ENCODE measurements at places on chromosomes 12 and 14.
A peak's percentile ranks its signal among the peaks of the same experiment; 100 is the strongest.

DNA sequence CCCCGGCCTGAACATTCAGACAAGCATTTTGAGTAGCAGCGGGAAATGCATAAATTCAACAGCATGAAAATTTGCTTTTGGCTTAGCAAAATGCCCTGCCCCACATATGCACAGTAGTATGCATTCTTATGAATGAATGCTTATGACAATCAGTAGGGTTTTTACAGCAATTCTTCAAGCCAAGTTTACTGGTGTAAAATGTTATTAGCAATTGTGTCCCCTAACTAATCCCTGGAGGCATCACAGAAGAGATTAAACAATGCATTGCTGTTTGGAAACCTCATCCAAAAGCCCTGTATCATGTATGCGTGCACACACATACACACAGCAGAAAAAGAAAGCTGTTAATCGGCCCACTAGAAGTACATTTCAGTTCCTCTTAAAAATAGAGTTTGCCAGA, 406.5 kb downstream of the LRIG3 start:
- DNase-seq = no peak

GRCh38 chr12:130796985-130797686, 41.9 kb downstream of the STX2 start:
- no peak for DNase-seq

- no peak for DNase-seq
These were observed 2.2 kb upstream of the PXN start for GRCh38 chr12:120267736-120268135.

- DNase-seq = no peak
These were observed 58.8 kb downstream of the ADGRD1 start for GRCh38 chr12:131012279-131013069.

GRCh38 chr14:74980398-74980730, 22.4 kb upstream of the EIF2B2 start:
- DNase-seq = no peak

- no peak for DNase-seq
These were observed 14.0 kb downstream of the TMEM30B start for GRCh38 chr14:61266891-61267740.

DNA sequence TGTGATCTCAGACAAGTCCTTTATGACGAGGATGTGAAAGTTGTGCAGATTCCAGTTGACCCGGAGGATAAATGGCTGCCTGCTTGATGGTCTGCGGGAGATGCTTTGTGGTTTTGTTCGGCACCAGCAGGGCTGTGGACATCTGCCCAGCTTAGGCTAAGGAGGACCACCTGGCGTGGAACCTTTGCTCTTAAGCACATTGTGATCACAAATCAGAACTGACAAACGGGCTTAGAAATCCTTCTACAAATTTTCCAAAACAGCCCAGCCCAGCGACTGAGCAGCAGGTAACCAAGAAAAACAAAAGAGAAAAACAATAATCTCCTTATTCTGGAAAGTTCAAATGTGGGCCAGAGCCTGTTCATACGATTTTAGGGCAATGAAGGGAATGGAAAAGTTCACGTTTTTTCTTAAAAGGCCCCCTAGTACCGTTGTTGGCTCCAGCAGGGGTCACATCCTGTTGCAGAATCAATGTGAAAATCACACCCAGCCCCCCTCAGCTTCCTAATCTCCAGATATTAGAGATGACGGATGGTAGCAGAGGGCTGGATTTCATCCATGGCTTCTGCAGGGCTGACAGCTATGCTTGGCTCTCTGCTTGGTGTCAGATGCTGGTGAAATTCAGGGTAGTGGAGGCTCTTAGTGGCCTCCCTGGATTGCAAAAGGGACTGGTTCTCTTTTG, 81.1 kb upstream of the RFLNA start:
- no peak for DNase-seq

- no peak for DNase-seq
These were observed 53.4 kb downstream of the CYP46A1 start for GRCh38 chr14:99737451-99737951.

DNA sequence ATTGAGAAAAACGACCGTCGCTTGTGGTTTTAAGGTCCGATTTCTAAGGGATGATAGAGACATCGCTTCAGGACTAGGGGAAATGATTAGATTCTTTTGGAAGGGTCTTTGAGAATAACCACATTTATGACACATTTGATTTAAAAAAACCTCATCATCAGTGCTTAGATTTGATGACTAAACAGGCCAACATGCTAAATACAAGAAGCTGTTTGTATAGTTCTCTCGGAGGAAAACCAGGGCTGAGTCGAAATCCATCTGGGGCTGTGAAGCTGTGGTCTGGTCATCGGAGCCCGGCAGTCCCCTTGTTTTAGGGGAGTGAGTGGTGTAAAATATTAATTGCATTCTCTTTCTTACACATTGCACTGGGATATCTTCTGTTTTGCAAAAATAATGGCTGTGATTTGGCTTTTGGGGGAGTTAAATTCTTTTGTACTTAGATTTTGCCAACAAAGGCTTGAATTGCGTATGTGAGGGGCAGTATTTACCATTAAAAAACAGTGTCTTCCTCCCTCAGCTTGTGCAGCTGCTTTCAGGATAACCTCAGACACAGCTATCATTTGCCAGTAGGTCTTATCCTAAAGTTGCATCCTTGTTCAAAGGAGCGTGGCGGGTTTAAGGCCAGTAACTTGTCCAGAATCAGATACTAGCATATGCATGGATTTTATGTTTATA, 550 bp downstream of the GNG2 start:
- no peak for DNase-seq

DNA sequence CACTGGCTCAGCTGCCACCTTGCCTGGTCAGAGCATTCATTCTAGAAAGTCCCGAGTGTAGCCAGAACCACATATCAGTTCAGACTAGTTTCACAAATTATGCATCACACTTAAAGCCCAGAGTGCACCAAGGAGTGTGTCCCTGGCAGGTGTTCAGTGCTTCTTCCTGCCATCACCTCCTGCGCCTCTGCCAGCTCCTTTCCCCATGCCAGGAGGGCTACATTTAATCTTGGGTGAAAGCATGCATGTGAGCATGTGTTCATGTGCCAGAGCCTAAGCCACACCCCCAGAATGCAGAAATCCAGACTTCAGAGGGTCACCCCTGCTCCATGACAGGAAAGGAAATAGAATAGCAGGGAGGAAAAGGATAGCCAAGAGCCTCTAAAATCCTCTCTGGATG, 381.6 kb downstream of the DPF3 start:
- DNase-seq = no peak

DNA sequence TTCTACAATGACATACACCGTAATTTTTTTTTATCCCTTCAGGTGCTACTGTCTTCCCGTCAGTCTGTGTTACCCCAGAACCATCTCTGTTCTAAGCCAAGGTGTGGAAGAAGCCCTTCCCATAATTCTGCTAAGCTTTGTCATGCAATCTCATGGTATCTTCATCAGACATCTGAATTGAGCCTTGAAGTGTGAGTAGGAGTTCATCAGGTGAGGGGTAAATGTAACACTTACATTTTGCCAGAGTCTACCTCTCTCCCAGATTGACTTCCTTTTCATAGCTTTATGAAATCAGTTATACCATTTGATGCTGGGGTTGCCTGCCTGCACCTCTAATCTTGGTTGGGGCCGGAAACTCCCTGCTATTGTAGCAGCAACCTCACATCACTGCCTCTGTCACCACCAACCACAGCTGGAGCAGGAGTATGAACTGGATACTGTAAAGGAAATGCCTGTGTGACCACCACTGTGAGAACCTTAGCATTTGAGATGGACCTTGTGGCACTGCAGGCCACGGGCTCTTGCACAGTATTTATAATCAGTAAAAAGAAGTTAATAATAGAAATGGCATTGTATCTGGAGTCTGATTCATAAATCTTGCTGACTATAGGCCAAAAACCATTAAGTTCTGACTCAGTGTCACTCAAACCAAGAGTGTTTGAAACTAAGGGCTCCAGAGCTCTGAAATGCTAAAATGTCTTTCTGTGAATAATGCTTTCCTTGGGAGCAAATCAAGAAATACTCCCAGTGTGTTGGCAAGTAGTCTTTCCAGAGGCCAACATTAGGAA, 58.7 kb upstream of the STK38L start:
- DNase-seq = no peak

DNA sequence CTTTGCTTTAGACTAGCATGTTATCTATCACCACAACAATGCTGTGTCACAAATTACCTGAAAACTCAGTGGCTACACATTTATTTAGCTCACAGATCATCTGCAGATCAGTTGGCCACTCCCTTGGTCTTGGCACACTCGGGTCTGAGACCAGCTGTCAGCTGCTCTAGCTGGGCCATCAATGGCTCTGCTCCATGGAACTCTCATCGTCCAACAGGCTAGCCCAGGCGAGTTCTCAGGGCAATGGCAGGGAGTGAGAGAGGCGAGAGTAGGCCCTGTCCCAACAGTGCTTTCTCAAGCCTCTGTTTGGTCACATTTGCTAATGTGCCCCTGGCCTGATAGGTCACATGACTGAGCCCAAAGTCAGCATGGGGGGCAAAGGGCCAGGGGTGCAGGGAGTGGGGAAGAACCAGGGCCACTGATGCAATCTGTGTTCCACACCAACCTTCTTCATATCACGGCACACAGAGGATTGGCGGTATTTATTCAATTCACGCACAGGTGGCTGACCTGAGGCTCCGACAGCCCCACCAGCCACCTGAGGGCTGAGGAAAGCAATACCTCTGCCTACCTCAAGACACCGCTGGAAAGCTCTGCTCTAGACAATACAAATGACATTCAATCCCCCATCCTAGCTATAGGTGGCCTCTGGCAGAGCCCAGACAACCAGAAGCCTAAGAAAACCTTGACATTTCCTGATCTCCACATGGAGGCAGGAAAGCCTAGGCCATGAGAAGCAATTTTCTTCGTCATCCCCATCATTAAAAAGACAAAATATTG, 82.5 kb downstream of the NT5DC3 start:
- no peak for DNase-seq

GRCh38 chr14:47210099-47210498, 465.3 kb downstream of the MDGA2 start:
- no peak for DNase-seq

DNA sequence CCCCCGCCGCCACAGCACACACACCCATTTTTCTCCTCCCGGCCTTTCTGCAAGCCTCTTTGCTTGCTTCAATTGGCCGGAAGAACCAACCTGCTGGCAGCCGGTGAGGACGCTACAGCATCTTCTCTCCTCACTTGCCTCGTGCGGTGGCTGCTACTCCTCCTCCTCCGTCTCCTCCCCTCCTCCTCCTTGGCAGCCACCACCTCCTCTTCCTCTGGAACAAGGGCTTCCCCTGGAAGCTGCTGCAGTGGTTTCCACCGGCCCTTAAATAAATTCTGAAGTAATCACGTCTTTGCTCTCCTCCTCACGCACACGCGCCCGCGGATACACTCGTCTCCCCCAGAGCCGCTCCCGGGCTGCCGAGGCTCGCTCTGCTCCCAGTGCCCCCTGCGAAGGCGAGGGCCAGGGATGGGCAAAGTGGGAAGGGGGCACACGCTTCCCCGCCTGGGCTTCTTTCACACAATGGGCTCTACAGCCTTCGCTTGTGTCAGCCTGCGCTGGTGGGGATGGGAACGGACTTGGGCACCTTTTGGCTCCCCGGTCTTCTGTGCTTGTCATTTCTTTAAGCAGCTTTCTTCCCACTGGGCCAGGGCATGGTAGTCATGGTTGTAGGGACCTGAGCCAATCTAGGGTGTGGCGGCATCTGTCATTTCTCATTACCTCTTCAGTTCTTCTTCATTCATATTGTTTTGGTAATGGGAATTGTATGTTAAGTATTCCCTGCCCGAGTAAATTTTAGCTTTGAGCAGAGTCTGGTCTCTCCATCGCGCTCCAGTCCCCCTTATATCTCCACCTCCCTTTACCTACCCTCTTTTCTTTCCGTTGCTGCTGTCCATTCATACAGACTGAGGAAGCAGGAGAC, at the start of gene PPFIA2:
TSS of gene PPFIA2 (minus strand) at position 161 of the 862 bp plus-strand sequence.
- DNase-seq = peak; percentile 12

GRCh38 chr14:89365061-89365801, 51.8 kb downstream of the FOXN3 start:
- DNase-seq = no peak

GRCh38 chr14:93543766-93544165, 113.0 kb downstream of the UNC79 start:
- DNase-seq = no peak

- DNase-seq = no peak
These were observed 57.5 kb upstream of the TMEM263 start for GRCh38 chr12:106897981-106898901.

DNA sequence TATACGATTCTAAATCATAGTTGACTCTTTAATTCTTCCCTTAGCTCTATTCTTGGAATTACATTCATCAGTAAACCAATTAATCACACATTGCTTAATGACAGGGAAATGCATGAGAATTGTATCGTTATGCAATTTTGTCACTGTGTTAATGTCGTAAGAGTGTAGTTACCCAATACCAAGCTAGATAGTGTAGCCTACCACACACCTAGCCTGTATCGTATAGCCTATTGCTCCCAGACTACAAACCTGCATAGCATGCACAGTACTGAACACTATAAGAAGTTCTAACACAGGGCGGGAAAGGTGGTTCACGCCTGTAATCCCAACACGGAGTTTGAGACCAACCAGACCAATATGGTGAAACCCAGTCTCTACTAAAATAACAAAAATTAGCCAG, 24.7 kb downstream of the HNRNPC start:
- no peak for DNase-seq

DNA sequence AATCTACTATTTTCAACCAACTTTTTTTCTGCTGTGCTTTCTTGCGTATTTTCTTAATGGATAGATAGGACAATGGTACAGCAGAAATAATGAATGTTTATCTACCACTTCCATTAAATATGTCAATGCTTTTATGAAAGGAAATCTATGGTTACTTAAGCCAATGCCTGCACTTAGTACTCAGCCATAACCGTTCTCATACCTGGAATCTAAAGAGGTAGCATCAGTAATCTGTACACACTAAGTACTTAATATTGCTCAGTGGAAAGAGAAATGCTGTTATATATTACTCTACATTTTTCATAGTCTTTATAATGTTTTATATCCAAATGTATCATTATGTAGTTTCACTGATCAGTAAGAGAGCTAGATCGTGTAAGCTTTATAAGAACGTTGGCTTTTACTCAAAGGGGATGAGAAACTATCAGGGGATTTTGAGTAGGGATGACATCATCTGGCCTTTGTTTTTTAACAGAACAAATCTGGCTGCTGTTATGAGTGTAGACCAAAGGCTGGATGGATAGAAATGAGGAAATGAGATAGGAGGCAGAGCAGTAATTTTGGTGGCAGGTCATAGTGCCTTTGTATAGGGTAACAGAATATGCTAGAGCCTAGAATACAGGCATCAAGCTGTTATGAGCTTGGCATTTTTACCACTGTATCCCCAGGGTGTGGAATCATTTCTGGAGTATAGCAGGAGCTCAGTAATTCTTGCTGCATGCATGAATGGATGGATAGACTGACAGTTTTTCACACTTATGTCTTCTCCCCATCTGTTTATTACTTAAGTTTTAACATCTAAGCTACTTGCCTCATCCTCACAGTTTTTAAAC, 34.0 kb downstream of the ALG10B start:
- DNase-seq = no peak

- DNase-seq = no peak
These were observed 1.6 kb downstream of the GZMH start for GRCh38 chr14:24607635-24608514.

- no peak for DNase-seq
These were observed 167.1 kb downstream of the CAND1 start for GRCh38 chr12:67436230-67436629.

GRCh38 chr14:99732436-99733210, 48.5 kb downstream of the CYP46A1 start:
- no peak for DNase-seq

Data from nucleus accumbens (tissue), 56 donors.